Fibroblast of mammary gland (primary cell): ENCODE measurements at places on chromosomes 1 and 21.

DNA sequence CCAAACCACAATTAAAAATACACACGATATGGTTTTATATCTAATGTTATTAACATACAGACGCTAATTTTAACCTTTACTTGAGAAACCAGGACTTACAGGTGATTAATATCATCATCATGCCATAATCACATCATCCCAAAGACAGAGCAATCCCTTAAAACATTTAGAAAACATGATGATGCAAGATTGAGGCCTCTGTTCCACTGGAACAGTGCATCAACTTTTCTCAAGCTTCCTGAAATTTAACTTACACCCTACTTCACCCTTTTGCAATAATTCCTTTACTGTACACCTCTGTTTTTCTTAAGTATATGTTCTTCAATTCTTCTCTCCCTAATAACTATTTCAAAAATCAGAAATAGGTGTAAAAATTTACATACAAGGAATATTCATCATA is 38.1 kb downstream of the KDM5B start:
- DNase-seq = no peak

- DNase-seq = no peak
Observed at GRCh38 chr21:36549470-36549869, 69.5 kb upstream of the CLDN14 start.

DNA sequence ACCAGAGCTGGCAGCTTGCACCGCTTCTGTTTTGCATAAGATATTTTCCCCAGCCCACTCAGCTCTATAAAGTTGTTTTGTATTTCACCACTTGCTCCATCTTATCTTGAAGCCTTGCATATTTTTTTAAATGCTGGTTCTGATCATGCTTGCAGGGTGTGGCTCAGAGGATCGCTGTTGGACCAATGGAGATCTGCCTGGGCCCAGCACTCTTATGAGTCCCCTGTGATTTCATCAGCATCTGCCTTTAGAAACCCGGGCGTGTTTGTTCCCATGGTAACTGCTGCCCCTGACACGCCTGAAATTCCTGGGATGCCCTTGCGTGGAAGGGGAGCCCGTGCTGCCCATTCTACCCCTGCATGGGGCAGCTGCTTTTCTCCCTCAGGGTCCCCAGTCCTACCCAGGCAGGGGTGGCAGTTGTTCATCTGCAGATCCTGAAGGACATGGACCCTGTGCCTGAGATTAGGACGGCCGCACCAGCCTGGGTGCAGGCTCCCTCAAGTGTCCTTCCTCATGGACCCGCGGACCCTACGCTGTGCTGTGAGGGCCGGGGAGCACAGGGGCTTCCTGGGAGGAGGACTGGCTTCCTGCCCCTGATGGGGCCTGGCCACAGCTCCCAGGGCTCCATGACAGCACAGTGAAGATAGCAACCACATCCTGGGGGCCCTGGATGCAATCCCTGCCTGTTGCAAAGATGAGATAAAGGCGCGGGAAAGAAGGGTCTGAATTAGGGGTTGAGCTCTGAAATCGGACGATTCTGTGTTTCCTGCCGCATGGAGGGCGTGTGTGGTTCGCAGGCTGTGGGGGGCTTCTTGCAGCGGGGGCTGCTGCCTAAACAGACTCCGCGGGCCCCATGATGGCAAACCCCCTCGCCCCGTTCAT is 226.5 kb downstream of the SDCCAG8 start:
- peak; percentile 47 for DNase-seq

GRCh38 chr21:38614558-38614957 is 116.3 kb upstream of the ERG start:
- no peak for DNase-seq

DNA sequence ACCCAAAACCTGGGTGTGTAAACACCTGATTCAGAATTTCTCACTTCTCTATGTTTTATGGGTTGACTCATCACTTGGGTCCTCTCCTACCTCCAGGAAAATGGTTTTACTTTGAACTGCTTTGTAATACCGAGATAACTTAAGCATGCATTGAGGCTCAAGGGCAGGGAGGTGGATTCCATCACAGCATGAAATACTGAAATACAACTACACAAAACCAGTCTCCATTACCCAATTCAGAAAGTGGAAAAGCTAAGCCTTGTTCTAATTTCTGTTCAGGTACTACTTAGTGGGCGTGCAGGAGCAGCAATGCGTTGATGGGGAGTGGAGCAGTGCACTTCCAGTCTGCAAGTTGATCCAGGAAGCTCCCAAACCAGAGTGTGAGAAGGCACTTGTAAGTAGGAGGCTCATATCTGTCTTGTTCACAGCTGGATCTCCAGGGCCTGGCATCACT is 6.1 kb upstream of the C4BPA start:
- no peak for DNase-seq

DNA sequence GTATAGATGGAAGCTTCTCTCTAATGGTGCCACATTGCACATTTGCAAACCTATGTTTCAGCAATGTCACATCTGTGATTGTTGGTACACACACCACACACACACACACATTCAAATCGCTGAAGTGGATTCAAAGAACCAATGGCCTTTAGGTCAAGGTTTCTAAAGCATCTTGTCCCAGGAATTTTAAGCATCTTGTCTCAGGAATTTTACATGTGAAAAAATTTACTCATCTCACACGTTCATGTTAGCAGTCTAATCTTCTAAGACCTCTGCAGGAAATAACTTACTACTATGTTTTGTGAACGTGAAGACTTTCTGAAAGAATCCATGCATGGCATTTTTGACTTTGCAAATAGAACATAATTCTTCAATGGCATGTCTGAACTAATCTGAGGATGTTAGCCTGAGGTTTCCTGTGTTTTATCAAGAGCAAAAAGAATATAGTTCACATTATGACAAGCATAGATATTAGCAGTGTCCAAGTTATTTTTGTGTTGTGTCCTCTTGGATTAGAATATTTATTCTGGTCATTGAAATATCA is 125.1 kb downstream of the CYYR1 start:
- no peak for DNase-seq

DNA sequence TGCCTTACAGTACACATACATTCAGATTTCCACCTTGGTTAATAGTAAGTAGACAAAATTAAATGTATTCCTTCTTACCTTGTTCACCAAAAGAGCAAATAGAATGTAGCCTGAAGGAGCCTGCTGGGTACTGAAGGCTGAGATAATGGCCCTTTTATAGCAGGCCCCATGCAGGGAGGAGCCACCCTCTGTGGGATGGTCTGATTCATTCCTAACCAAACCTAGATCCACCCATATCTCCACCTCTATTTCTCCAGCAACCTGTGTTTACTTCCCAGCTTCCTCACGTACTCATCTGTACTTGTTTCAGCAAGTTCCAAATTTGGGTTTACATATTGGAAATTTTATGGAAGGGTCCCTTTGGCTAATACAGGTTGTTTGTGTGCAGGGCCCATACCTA is at the start of gene FLG:
Gene FLG (minus strand): TSS at position 129 of the 400 bp plus-strand sequence. CDS start 9,783 bp downstream, outside the sequence.
- no peak for DNase-seq

DNA sequence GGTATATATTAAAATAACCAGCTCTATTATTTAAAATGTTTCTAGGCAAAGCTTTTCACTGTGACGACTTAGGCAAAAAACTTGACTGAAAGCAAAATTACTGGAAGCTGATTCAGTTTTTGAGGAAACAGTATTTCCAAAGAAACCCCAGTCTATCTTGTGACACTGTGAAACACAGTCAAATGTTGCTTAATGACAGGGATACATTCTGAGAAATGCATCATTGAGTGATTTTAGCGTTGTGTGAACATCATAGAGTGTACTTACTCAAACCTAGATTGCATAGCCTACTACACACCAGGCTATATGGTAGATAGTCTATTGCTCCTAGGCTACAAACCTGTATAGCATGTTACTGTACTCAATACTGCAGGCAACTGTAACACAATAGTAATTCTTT is 116.9 kb upstream of the KCNK1 start:
- no peak for DNase-seq

DNA sequence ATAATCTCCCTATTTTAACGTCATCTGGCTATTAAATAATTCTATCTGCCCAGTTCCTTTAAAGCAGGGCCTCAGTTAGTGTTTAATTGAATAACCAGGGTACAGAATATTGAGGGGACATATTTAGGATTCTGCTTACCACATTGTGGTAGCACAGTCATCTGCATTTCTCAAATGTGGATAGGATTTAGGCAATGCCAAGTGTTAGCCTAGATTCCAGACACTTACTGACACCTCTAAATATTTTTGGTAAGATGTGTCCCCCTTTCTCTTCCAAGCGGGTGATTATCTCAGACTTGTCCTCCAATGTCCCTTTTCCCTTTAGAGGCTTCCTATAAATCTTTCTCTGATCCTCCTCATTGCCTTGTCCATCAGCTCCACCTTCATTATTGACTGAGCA is 160.8 kb upstream of the HOOK1 start:
- no peak for DNase-seq

DNA sequence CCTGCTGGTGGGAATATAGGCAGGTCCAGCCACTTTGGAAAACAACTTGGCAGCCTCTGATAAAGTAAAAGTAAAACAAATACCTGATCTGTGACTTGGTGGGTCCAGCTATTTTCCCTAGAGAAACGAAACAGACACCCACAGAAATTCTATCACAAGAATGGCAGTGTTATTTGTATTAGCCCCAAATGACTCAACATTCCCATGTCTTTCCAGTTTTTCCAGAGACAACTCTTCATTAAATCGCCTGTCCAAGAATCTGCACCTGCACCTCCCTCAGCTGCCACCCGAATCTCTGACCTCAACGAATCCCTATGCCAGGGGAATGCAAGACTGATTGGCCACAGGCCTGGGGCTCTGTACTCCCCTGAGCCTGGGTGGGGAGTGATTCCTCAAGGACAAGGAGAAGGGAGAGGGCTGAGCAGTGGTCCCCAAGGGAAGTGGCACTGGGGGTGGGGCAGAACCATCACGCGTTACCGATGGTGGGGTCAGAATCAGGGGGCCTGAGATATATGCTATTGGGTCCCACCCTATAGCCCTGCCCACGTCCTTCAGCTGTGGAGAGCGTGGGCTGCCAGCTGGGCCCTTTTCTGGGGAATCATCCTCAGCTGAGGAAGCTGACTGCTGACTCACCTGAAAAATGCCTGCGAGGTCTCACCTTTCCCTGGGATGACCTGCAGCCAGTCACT is 553.0 kb downstream of the PTPRU start:
- no peak for DNase-seq

DNA sequence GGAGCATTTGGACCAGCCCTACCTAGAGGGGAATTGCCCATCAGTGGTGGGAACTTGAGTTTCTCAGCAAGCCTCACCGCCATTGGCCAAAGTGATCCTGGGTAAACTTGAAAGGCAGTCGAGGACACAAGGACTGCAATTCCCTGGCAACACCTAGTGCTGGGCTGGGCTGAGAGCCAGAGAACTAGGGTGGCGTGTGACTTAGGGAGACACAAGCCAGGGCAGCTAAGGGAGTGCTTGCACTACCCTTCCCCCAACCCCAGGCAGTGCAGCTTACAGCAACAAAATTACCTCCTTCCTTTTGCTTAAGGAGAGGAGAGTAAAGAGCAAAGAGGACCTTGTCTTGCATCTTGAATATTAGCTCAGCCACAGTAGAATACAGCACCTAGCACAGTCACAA is 176.9 kb upstream of the PRMT6 start:
- DNase-seq = no peak

DNA sequence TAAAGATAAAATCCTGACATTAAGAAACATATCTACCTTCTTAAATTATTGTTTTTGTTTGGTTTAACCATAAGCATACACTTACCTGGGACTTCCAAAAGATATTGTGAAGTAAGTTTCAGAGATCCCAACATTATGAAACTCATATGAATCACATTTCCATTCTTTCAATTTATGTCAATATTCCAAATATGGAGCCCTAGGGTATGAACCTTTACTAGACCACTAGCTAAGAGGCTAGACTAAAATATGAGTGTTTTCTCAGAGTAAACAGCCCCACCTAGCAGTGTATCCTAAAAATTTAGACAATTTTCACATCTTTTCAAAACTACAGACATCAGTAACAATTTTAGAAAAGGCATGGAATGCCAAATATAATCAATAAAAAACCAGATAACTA is 24.4 kb downstream of the SCAF4 start:
- DNase-seq = no peak
